ENCODE measurements at places on chromosomes 4 and X.

- DNase-seq, result no peak
Observed at GRCh38 chr4:38993683-38994082, 38.5 kb downstream of the TMEM156 start.

- DNase-seq, result no peak
Observed at GRCh38 chr4:79540143-79540542, 132.1 kb upstream of the GK2 start.

- no peak for DNase-seq
Observed at GRCh38 chrX:135596495-135596894, 76.0 kb downstream of the INTS6L start.

- no peak for DNase-seq
Observed at GRCh38 chr4:128846063-128846462, 36.6 kb downstream of the JADE1 start.

DNA sequence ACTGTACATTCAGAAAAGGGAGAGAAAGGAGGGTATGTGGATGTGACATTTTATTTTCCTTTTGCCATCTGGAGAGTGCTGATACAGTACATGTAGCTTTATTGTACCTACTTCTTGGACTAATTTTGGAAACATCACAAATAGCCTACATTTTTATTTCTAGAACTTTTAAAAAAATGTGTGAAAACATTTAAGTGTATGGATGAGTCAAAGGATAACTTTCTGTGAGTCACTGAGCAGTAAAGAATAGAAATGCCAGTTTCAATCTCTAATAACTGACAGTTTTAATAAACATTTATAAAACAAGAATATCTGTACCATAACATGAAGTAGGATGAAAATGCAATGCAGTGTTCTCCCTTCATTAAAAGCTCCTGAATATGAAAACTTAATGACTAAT, 374.4 kb upstream of the NWD2 start:
- no peak for DNase-seq

GRCh38 chrX:32929040-32929439, 282.3 kb downstream of the DMD start:
- no peak for DNase-seq

DNA sequence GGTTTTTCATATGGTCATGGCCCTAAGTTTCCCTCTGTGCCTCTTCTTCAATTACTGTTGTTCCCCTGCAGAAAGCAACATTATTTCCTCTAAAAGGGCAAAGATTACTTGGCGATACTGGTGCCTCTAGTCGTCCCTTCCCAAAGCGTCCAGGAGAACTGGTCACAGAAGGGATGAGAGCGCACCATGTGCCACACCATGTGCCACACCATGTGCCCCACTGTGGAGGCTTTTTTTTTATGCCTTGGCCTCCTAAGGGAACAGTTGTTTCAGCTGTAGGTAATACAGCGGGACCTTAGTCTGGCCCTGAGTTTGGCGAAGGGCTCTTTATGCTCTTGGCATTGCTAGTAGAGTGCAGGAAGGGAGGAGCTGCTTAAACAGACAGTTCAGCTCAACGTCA, 11.5 kb upstream of the FGG start:
- no peak for DNase-seq

- no peak for DNase-seq
Observed at GRCh38 chrX:17592117-17592516, 145.2 kb upstream of the SCML1 start.

DNA sequence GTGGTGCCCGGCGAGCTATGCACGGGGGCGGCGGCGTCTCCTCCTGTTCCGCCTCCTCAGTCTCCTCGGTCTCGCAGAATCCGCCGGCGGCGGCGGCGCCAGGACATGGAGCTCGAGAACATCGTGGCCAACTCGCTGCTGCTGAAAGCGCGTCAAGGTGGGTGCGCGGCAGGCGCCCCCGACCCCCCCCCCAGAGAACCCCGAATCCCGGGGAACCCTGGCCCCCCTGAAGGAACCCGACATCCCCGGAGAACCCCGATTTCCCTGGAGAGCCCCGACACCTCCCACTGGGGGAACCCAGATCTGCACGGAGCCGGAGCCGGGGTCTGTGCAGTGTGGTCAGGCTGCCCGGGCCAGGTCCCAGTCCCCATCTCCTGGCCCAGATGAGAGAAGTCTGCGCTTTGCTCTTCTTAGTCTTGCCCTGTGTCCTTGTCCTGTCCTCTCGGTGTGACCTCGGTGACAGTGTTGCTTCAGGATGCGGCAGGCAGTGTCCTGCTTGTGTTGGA, 648 bp downstream of the GRK4 start:
- no peak for DNase-seq

DNA sequence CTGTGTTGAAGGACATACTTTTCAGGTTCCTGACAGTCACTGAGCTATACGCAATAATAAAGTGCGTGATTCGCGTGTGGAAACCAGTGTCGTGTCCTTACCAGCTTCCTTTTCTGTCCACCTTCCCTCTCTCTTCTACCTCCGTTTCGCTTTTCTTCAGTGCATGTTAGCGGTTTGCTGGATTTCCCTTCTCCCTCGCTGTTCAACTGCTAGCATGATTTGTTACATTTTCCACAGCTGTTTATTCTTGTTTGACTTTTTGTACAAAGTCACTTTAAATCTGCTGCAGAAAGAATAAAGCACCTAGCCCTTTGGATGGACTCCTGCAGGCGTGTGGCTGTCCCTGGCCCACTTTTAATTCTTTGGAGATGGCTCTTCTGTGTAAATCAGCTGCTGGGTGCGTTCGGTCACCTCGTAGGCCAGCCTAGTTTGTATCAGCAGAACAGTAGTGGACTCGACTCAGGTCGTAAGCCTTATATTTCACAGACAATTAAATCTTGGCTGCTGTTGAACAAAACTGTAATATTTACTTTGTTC, 8.9 kb upstream of the HAND2 start:
- no peak for DNase-seq

DNA sequence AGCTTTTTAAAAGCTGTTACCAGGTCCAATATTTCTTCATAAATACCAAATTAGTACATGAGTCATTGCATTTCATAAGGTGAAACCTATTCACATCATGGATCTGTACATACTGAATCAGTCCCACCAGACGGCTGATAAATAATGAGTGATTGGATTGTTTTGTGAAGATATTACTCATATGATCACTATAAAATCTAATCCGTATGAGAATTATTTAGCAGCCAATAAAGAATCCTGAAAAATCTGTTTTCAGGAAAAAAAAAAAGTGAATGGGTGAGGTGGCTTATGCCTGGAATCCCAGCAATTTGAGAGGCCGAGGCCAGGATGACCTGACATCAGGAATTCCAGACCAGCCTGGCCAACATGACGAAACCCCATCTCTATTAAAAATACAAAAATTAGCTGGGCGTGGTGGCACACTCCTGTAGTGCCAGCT, 438.1 kb downstream of the INPP4B start:
- DNase-seq, result no peak

GRCh38 chrX:150771116-150771515, 77.9 kb downstream of the MTMR1 start:
- no peak for DNase-seq

DNA sequence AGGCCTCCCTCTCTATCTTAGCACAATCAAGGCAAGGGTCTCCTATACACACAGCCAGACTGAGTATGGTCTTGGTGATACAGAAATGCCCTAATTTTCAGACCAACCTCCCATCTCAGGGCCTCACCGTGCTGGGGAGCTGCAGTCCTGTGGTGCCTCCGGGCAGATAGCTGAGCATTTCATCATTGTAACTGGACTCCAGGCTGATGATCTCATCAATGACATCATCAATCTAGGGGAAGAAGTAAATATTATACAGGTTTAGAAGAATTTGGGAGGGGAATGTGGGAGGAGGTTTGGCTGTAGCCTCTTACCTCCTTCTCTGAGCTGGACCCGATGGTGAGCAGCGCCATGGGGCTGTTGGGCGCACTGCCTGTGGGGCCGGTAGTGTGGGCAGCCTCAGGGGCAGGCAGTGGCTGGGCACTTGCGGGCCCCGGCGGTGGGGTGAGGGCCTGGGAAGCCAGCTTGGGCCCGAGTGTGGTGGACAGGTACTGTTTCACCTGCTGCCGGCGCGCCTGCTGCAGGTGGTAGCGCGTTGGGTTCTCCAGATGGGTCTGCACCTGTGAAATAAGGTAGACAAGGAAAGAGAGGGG, 5.2 kb downstream of the TFE3 start:
- DNase-seq, result no peak

GRCh38 chrX:105150557-105150956, 69.9 kb downstream of the TEX13A start:
- DNase-seq, result no peak

DNA sequence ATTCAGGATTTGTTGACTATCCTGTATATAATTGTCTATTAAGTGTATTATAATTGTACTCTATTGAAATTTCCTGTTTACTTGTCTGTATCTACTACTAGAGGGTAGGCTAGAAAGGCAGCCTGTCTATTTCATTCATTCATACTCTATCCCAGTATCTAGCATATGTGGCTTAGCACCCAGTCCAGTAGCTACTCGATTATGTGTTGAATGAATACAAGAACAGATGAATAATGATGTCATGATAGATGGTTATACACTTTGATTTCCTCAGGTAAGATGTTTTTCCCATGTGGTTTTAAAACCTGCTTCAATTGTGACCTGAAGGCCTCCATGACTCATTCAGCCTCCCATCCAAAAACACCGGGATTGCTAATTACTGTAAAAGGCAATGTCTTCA, 68.0 kb downstream of the IL21 start:
- no peak for DNase-seq

DNA sequence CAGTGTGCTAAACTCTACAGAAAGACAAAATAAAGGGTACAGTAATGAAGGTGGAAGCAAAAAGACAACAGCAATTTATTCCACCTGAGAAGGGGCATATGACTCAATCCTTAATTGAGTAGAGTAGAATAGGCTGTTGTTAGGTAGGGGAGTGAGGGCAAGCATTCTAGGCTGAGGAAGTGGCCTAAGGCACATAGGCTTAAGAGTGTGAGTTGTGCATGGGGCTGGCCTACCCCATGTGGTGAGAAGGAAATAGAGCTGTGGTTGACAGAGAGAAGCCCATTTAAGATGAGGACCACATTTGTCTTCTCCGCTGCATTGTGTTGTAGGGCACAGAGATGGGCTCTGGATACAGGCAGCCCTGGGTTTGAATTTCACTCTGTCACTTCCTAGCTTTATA, 3.4 kb upstream of the ZCCHC18 start:
- DNase-seq, result no peak

DNA sequence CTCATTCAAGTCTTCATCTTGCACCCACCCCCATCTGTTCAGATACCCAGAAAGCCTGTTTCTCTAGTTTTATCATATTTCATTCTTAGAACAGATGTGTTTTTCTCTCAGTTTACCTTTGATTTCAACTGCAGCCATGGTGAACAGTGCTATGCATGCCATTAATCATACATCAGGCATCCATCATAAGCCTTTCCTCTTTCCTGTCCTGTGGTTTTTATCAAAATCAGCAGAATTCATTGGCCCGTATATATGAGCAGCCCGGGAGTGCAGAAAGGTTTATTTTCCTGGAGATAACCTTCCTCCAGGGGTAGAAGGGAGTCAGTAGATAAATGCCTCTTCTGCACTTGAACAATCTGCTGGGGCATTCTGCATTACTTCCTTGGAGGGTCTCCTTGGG, 65.7 kb downstream of the IL21 start:
- DNase-seq, result no peak

GRCh38 chr4:26489101-26489985, 941 bp downstream of the CCKAR start:
- DNase-seq, result no peak

DNA sequence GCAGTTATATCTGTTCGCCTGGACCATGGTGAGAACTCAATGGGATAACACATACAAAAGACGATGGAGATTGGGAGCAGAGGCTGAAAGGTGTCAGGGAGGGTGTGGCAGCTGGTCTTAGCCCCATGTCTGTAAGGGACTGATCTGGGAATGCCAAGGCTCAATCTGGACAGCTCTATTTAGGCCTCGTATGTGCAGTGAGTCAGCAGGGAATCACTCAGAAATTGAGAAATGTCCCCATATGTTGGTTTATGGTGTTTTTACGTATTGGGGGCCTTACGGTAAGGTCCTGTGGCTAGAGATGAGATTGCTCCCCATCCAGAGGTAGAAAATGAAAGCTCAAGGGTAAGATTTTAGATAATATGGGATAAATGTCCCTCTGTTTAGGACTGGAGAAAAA, 71.4 kb upstream of the TTC29 start:
- DNase-seq, result no peak

DNA sequence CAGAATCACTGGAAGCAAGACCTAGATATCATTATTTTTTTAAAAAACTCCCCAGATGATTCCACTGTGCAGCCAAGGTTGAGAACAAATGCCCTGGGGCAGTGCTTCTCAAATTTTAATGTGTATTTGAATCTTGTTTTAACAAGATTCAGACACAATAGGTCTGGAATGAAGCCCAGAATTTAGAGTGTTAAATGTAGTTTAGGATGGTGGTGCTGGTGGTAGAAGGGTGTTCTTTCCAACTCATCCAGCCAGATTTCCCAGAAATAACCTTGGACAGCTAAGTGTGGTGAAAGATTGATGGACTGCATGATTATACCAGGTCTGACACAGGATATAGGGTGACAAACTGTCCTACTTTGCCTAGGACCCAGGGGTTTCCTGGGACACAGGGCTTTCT, 120.1 kb upstream of the MED14 start:
- no peak for DNase-seq

GRCh38 chr4:123825596-123826291, 429.1 kb downstream of the SPRY1 start:
- DNase-seq, result no peak

- DNase-seq, result no peak
Observed at GRCh38 chr4:164807611-164808010, 53.7 kb downstream of the SMIM31 start.

DNA sequence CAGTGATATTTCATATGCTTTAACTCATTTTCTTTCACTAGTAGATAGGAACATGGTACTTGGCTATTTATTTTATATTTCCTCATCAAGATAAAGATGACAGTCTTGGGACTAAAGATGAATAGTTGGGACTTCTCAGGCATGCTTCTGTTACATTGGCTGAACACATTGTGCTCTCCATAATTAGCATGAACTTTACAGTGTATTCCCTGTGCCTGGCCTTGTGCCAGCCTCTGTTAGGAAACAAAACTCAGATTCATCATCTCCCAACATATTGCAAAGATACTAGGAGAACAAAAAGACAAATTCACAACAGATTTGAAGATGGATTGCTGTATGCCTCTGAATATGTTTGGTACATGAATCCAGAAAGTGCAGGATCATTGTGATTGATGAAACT, 26.4 kb downstream of the GRIA2 start:
- DNase-seq, result no peak
